ENCODE measurements at places on chromosomes 3 and 15. TPM values are rescaled to one million over a fixed set of nuclear protein-coding genes. Genes with fewer than 3 reads are reported as not detected.
A peak's percentile ranks its signal among the peaks of the same experiment; 100 is the strongest.

- H3K36me3 ChIP-seq = peaks cover 6% of the 10 kb centered on the region
- peak overlapping the region; percentile 76 for H3K4me3 ChIP-seq
- peaks cover 58% of the 10 kb centered on the region for H3K27me3 ChIP-seq
- no peak overlapping the region for H3K27ac ChIP-seq
Observed at GRCh38 chr3:185825639-185826481, 1.0 kb upstream of the IGF2BP2 start.

DNA sequence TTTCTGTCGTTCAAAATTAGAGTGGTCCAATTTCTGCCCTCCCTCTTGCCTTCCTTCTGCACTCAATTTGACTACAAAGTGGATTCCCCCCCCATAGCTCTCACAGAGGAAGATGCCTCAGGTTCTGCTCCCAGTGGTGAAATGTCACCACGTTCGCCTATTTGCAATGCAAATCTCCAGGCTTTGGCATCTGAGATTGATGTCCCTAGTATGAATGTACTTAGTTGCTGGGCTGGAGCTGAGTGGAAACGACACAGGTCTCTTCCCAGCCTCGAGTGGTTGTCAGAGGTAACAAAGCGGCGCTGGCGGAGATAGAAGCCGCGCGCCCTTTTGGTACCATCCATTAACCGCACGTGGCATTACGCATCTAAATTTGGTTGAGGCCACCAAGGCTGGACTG is 860.1 kb downstream of the MCTP2 start:
- H3K36me3 ChIP-seq = no peaks in the 10 kb centered on the region
- no peak overlapping the region for H3K4me3 ChIP-seq

GRCh38 chr3:46934072-46934471 is 42.5 kb downstream of the CCDC12 start:
- H3K27me3 ChIP-seq = no peaks in the 10 kb centered on the region
- no peak for ATAC-seq
- H3K27ac ChIP-seq = no peak overlapping the region
- H3K4me3 ChIP-seq = no peak overlapping the region
- H3K36me3 ChIP-seq = peaks cover 54% of the 10 kb centered on the region

Gene MESP2
- total RNA-seq = not detected

Gene CXCR6
- total RNA-seq = 13.7 TPM
